Retinal pigment epithelial cell (primary cell): ENCODE measurements at places on chromosomes 3 and 15.

DNA sequence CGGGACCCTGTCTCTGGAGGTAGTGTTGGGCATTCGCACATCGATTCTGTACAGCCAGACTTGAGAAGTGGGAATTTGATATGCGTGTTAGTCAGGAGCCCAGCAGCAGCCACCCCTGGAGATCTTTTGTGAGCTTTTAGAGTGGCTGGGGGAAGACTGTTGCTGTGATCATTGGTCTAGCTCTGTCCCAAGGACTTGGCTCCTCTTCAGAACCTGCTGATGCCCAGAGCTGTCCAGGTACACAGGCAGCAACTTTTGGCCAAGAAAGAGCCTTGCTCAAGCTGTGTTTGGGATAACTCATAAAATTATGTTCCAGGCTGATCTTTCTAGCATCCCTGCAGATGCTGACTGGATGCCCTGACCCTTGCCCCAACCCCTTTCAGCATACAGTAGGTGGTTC is 29.3 kb downstream of the LIMD1 start:
- no peak for DNase-seq

- no peak for DNase-seq
Measured at GRCh38 chr3:185216607-185216958, 37.3 kb downstream of the EHHADH start.

DNA sequence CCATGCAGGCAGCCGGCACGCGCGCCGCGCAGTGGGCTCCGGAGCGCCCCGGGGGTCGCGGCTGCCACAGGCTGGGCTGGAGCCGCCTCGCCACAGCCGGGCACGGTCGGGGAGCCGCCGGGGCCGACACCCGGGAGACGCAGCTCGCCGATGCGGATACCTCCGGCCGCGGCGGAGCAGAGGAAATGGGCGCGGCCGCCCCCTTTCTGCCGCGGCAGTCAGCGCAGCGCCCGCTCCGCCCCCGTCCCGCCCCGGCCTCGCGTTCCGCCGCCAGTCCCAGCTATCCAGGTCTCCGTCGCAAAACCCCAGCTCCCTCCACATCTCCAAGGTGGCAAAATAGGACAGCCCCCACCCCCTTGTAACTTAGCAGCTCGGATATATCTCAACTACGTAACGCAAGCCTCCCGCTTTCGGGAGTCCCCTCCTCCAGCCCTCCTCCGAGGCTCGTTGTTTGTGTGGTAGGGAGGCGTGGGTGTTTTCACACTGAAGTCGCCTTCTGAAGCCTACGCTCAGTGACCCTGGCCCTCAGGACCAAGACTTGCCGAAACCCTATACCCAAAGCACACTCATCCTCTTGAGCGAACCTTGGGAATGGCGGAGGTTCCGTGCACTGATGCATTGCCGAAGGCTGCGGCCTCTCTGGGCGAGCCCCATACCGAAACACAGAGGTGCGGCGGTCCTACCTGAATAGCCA is at the start of gene SH3BP5:
Gene SH3BP5, minus strand, starts transcription at position 182 of the 694 bp plus-strand sequence. Its CDS starts 178 bp downstream, at position 4.
- DNase-seq: no peak

GRCh38 chr3:127663151-127663550 is 9.6 kb upstream of the ABTB1 start:
- DNase-seq: no peak

DNA sequence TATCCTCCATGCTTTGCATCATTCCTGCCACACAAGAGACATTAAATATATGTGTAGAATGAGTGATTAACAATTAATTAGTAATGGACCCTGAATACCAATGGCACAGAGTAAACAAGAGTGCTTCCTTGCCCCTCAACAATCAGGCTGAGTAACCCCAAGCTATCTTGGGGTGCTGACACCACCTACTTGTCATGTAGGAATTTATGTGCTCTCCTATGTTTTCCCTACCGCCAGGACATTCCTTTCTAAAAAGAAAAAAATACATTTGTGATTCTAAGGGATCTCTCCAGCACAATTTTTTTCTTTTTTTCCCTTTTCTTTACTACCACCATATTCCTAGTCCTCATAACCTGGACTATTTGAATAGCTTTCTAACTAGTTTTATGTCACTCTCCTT is 449.1 kb downstream of the MFSD1 start:
- DNase-seq: no peak
